Bronchial smooth muscle cell (primary cell): ENCODE measurements at places on chromosomes 4 and X. TPM values are rescaled to one million over a fixed set of nuclear protein-coding genes. Genes with fewer than 3 reads are reported as not detected.

The HMX1 gene
- total RNA-seq: not detected in 2 replicates

The NLRP2B gene
- total RNA-seq: under 0.01 TPM in 1 of 2 replicates, not detected in the other

The CLCN4 gene
- 5.4 and 11.1 TPM in 2 replicates for total RNA-seq

The LEF1 gene
- total RNA-seq: not detected in 2 replicates

The PAGE2 gene
- total RNA-seq: not detected in 2 replicates

The MAGEB2 gene
- not detected in 2 replicates for total RNA-seq

The CLDN2 gene
- not detected in 2 replicates for total RNA-seq

The MMAA gene
- 3.3 and 5.5 TPM in 2 replicates for total RNA-seq

The DMP1 gene
- total RNA-seq: not detected in 2 replicates

The PARM1 gene
- 0.09 and 0.16 TPM in 2 replicates for total RNA-seq

The GAGE2A gene
- not detected in 2 replicates for total RNA-seq

The CLDN22 gene
- not detected in 2 replicates for total RNA-seq
